ENCODE measurements at places on chromosomes 7 and 10. TPM values are rescaled to one million over a fixed set of nuclear protein-coding genes. Genes with fewer than 3 reads are reported as not detected.

DNA sequence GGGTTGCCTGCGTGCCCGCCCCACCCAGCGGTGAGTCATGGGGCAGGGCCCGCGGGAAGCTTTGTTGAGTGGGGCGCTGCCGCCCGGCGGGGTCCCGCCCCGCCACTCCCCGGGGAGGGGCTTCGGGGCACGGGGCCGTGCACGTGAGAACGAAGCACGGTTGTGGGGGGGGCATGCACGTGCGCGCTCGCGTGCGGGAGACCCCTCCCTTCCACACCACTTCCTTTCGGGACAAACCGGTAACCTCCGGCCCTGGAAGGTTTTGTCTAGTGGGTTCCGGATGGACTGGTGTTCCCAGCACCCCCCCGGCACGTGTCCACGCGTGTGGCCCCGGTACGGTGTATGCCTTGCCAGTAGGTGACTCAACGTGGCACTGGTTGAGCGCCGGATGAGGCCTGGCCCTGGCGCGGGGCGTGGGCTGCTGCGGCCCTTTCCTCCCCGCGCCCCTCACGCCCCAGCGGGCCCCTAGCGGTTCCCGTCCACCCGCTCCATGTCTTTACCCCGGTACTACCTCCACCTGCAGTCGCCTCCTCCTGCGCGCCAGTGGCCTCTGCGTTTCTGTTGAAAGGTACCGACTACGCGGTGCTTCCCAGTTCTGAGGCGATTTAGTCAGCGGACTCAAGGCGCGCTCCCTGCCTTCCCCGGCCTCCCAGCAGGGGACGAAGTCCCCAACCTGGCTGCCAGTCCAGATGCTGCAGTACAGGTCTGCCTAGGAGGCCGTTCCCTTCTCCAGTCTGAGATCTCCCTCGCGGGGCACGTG, 3.1 kb downstream of the ADIRF start:
- H3K27me3 ChIP-seq, result no peaks in the 10 kb centered on the region
- H3K36me3 ChIP-seq, result no peaks in the 10 kb centered on the region
- peaks cover 51% of the 10 kb centered on the region for H3K4me1 ChIP-seq

GRCh38 chr7:150940431-150941102, 37.6 kb downstream of the KCNH2 start:
- no peak overlapping the region for H3K4me3 ChIP-seq
- no peak for DNase-seq
- H3K36me3 ChIP-seq, result no peaks in the 10 kb centered on the region
- H3K4me1 ChIP-seq, result peaks cover 11% of the 10 kb centered on the region

The ZNF365 gene
- total RNA-seq, result 1.8 TPM

The TMEM140 gene
- not detected for total RNA-seq

The SCART1 gene
- total RNA-seq, result 3.7 TPM

GRCh38 chr7:130444751-130445407, 4.1 kb upstream of the CEP41 start:
- H3K4me3 ChIP-seq, result no peak overlapping the region
- peaks cover 19% of the 10 kb centered on the region for H3K4me1 ChIP-seq
- H3K27me3 ChIP-seq, result no peaks in the 10 kb centered on the region
- DNase-seq, result no peak
- H3K36me3 ChIP-seq, result no peaks in the 10 kb centered on the region
- H3K27ac ChIP-seq, result no peak overlapping the region

The GNGT1 gene
- 0.91 TPM for total RNA-seq

DNA sequence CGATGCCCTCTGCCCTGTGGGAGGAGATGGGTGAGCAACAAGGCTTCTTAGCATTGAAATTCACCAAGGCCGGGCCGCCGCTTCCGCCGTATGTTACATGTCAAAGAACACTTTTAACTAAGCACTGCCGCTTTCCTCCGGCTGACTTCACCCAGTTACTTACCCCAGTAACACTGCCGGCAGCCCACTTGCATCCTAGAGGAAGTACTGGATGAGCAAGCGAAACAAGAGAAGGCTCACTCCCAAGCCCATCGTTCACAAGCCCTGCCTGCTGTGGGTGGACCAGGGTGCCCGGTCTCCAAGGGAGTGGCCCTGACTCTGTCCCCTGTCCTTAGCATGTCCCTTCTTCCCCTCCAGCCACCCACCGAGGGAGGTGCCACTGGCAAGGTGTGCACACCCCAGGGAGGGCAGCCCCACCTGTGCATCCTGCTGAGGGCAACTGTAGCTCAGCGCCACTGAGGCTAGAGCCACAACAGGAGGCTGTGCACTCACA, 73.1 kb upstream of the EBF3 start:
- H3K27me3 ChIP-seq, result no peaks in the 10 kb centered on the region
- no peak overlapping the region for H3K27ac ChIP-seq
- DNase-seq, result no peak
- H3K36me3 ChIP-seq, result no peaks in the 10 kb centered on the region
- H3K4me1 ChIP-seq, result no peaks in the 10 kb centered on the region
- H3K4me3 ChIP-seq, result no peak overlapping the region

GRCh38 chr10:125840406-125840805, 17.1 kb downstream of the BCCIP start:
- no peak overlapping the region for H3K4me3 ChIP-seq
- no peak for DNase-seq
- H3K27ac ChIP-seq, result no peak overlapping the region
- H3K4me1 ChIP-seq, result no peaks in the 10 kb centered on the region

DNA sequence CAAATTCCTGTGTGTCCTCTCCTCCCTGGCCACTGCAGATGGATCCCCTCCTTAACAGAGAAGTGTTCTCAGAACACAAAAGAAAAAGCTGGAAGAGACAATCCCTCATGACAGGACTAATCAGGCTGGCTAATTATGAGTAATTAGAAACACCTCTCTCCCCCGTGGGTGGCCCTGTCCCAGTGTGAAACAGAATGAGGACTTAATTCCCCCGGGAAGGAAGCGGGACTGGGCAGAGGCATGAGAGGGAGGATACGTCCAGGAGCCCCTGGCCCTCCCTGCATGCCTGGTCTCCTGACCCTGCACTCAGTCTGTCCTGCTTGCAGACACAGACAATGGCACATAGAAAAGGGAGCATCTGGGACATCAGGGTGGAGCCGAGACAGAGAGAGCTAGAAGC, 7.6 kb upstream of the ADCYAP1R1 start:
- H3K36me3 ChIP-seq, result no peaks in the 10 kb centered on the region
- DNase-seq, result no peak

GRCh38 chr10:33155720-33156638, 178.5 kb downstream of the NRP1 start:
- H3K27ac ChIP-seq, result no peak overlapping the region
- H3K27me3 ChIP-seq, result no peaks in the 10 kb centered on the region
- DNase-seq, result no peak
- H3K4me3 ChIP-seq, result peak overlapping the region; percentile 19
- no peaks in the 10 kb centered on the region for H3K36me3 ChIP-seq

- no peak for DNase-seq
- H3K36me3 ChIP-seq, result no peaks in the 10 kb centered on the region
- no peak overlapping the region for H3K27ac ChIP-seq
- no peaks in the 10 kb centered on the region for H3K27me3 ChIP-seq
Observed at GRCh38 chr7:151416112-151416940, 6.5 kb upstream of the WDR86 start.

The PITX3 gene
- 1.9 TPM for total RNA-seq

The GSAP gene
- not detected for total RNA-seq

The DHX32 gene
- 50.9 TPM for total RNA-seq

The USP6NL gene
- 24.6 TPM for total RNA-seq

- no peaks in the 10 kb centered on the region for H3K4me1 ChIP-seq
- no peaks in the 10 kb centered on the region for H3K36me3 ChIP-seq
- DNase-seq, result no peak
- H3K27ac ChIP-seq, result no peak overlapping the region
- no peaks in the 10 kb centered on the region for H3K27me3 ChIP-seq
- no peak overlapping the region for H3K4me3 ChIP-seq
Observed at GRCh38 chr10:131201741-131202515, 109.6 kb downstream of the TCERG1L start.

GRCh38 chr10:20648263-20648874, 248.7 kb downstream of the NEBL start:
- no peak overlapping the region for H3K27ac ChIP-seq
- no peak for DNase-seq
- no peaks in the 10 kb centered on the region for H3K27me3 ChIP-seq
- no peak overlapping the region for H3K4me3 ChIP-seq
- no peaks in the 10 kb centered on the region for H3K36me3 ChIP-seq
- no peaks in the 10 kb centered on the region for H3K4me1 ChIP-seq

The VGF gene
- total RNA-seq, result 43.2 TPM

GRCh38 chr7:48016641-48017040, 12.3 kb downstream of the SUN3 start:
- no peak overlapping the region for H3K4me3 ChIP-seq

DNA sequence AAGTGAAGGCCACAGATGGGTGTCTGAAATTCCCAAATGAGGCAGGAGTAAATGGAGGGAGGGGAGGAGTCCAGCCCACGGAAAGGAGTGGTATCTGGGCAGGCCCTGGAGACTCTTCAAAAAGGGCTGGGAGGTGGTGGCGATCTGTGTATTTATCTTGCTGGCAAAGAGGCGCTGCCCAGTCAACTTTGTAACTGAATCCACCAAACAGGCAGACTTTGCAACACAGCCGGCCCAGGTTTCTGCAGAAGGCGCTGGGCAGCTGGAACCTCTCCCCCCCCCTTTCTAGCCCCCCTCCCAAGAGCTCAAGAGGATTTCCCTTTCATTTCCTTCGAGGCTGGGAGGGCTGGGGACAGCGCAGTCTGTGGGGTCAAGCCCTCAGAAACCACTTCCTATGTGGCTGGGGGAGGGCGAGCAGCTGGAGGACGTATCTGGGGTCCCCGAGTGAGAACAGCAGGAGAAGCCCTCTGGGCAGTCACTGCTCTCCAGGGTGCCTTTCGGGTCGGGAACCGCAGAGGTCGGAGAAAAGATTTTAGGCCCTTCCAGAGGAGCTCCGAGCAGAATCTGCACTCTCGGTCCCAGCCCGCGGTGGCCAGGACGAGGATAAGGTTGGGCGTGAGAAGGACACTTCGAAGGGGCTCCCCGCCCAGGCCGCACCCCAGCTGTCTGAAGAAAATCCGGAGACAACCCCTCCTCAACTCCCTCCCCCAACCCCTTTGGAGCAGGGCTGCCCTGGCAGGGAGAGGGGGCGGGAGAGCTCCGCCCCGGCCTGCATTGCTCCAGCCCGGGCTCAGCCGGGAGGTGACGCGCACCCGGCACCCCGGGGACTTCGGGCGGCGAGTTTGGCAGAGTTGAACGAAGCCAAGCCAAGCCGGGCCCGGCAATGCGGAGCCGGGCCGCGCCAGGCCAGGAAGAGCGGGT, 965 bp downstream of the ZCCHC24 start:
- H3K36me3 ChIP-seq, result no peaks in the 10 kb centered on the region
- peak overlapping the region; percentile 31 for H3K27ac ChIP-seq
- no peaks in the 10 kb centered on the region for H3K27me3 ChIP-seq
- peak overlapping the region; percentile 68 for H3K4me3 ChIP-seq

GRCh38 chr10:98235846-98236245, 32.1 kb downstream of the LOXL4 start:
- 0 out of 2 replicates have a peak, but pooled peaks cover 2% of the 10 kb centered on the region for H3K36me3 ChIP-seq
- no peaks in the 10 kb centered on the region for H3K4me1 ChIP-seq
- H3K27me3 ChIP-seq, result no peaks in the 10 kb centered on the region
- no peak for DNase-seq
- no peak overlapping the region for H3K27ac ChIP-seq
- H3K4me3 ChIP-seq, result no peak overlapping the region

DNA sequence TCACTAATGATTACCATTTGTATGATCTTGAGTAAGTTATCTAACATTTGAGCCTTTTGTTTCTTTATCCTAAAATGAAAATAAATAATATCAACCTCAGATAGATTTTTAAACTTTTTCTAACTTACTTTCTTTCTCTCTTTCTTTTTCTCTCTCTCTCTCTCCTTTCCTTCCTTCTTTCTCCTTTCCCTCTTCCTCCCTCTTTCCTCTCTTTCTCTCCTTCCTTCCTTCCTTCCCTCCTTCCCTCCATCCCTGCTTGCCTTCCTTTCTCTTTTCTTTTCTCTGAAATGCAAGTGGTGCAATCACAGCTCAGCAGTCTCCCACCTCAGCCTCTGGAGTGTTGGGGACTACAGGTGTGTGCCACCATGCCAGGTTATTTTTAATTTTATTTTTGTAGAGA, 132.9 kb upstream of the ASAH2 start:
- H3K27me3 ChIP-seq, result no peaks in the 10 kb centered on the region
- H3K27ac ChIP-seq, result no peak overlapping the region
- no peaks in the 10 kb centered on the region for H3K36me3 ChIP-seq
- DNase-seq, result no peak

The MRC1 gene
- 0.37 TPM for total RNA-seq

The EPO gene
- total RNA-seq, result 0.30 TPM

- H3K27ac ChIP-seq, result no peak overlapping the region
- no peak for DNase-seq
- peaks cover 3% of the 10 kb centered on the region for H3K4me1 ChIP-seq
- H3K27me3 ChIP-seq, result no peaks in the 10 kb centered on the region
Observed at GRCh38 chr7:157437519-157438061, 100.8 kb downstream of the DNAJB6 start.

GRCh38 chr7:141123522-141123921, 49.7 kb downstream of the TMEM178B start:
- H3K27ac ChIP-seq, result no peak overlapping the region
- H3K36me3 ChIP-seq, result no peaks in the 10 kb centered on the region
- DNase-seq, result no peak
- peaks cover 28% of the 10 kb centered on the region for H3K27me3 ChIP-seq

- no peak for DNase-seq
- no peaks in the 10 kb centered on the region for H3K4me1 ChIP-seq
- no peaks in the 10 kb centered on the region for H3K36me3 ChIP-seq
- H3K4me3 ChIP-seq, result no peak overlapping the region
- no peaks in the 10 kb centered on the region for H3K27me3 ChIP-seq
- no peak overlapping the region for H3K27ac ChIP-seq
Observed at GRCh38 chr10:54525816-54526215, 275.2 kb downstream of the PCDH15 start.

DNA sequence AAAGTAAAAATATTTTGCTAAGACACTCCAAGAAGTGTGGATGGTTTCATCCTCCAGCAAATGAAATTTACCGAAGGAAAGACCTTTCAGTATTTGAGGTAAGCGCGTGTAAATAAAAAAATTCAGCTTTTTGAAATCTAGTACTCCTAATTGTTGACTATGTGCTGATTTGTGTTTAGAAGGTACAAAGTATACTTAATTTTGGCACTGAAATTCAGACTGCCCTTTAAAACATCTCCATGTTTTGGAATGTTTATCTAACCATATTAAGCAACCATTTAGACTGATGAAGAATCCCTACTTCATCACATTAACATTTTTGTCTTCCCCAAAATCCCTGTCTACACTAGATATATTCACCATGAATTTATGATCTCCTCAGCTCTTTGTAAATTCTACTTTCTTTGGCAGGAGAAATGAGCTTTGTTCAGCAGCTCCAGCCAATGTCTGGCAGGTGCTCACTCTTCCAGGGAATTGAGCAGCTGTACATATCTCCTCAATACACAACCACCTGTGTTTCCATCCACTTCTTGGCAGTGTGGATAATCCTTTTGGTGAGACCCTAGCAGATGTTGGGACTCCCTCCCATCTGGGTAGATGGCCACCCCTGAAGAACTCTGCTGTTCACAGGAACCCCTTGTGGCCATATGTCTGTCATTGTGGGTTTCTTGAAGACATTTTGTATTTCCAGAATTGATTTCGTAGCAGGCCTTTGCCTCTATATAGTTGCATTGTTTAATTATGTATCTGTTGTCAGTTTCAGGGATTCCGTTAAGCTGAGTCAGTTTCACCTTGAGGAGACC, 129.4 kb upstream of the SAMD8 start:
- no peaks in the 10 kb centered on the region for H3K36me3 ChIP-seq
- H3K4me3 ChIP-seq, result no peak overlapping the region
- H3K4me1 ChIP-seq, result no peaks in the 10 kb centered on the region
- no peaks in the 10 kb centered on the region for H3K27me3 ChIP-seq
- DNase-seq, result no peak

The OGDH gene
- total RNA-seq, result 69.1 TPM

The NUTM2A gene
- 0.59 TPM for total RNA-seq
